Spinal cord (tissue), 10 donors: ENCODE measurements at places on chromosomes 5 and 9. TPM values are rescaled to one million over a fixed set of nuclear protein-coding genes. Genes with fewer than 3 reads are reported as not detected.
A peak's percentile ranks its signal among the peaks of the same experiment; 100 is the strongest.

GRCh38 chr5:6910950-6911349, 197.7 kb downstream of the TENT4A start:
- no peaks in the 10 kb centered on the region for H3K36me3 ChIP-seq
- no peaks in the 10 kb centered on the region for H3K27me3 ChIP-seq
- no peak overlapping the region for H3K27ac ChIP-seq
- H3K4me3 ChIP-seq: no peak overlapping the region

DNA sequence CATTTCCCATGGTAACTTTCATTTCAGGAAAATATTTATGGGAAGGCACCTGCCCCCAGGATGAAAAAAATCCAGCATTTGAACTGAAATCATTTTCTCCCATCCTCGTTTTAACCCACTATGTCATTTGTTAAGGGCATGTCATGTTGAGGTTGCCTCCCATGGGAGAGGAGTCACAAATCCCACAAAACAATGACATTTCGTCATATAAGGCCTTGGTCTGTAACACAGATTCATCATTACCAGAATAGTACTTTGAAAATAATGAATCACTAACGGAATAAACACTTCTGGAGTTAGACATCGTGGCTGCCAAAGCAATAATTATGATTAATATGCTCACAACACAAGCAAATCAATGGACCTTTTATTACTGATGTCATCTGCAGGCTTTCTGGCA, 274.1 kb downstream of the NDUFS4 start:
- H3K27ac ChIP-seq: no peak overlapping the region
- no peaks in the 10 kb centered on the region for H3K36me3 ChIP-seq
- no peaks in the 10 kb centered on the region for H3K27me3 ChIP-seq
- no peaks in the 10 kb centered on the region for H3K4me1 ChIP-seq
- DNase-seq: no peak
- no peak overlapping the region for H3K4me3 ChIP-seq

DNA sequence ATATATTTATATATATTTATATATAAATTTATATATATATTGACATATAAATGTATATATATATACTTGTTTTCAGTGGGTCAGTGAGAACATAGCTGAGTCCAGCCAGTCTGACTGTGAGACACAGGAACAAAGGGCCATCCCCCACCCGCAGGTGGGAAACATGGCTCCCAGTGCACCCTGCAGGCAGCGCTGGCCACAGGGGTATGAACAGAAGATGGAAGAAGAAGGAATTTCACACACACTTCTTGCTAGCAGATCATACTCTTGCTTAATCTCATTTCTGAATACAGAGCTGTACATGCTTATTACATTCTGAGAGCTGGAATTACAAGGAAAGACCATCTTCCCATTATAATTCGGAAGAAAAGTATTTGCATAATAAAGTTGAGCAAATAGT, 595.4 kb downstream of the IRX1 start:
- no peak overlapping the region for H3K4me3 ChIP-seq
- no peak overlapping the region for H3K27ac ChIP-seq
- DNase-seq: no peak
- H3K27me3 ChIP-seq: no peaks in the 10 kb centered on the region
- H3K4me1 ChIP-seq: no peaks in the 10 kb centered on the region

Gene LRRTM2
- 50.4 TPM for total RNA-seq

DNA sequence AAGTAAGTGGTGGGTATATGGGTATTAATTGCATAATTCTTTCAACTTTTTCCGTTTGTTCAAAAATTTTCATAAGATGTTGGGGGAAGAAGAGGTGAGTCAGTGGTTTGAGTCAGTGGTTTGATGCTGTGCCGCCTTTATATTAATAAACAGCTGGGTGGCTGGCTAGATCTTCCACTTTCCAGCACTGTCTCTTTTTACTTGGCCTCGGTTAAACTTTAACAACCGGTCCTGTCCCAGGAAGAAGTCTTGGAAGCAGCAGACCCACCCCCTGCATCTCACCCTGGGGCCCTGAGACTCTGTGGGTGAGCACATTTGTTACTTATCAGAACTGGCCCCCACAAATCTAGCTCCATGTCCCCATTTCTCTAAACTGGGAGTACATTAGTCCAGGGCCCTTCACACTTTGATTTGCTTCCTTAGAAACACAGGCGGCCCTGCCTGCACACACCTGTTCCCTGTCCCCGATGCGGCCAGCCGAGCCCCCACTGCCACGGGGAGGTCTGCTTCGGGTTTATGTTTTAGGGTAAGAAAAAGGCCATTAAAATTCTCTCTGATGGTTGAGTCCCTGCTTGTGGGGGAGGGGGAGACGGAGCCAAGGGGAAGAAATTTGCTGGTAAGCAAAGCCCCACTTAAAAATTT, 90.7 kb downstream of the PTCH1 start:
- peaks cover 10% of the 10 kb centered on the region for H3K4me1 ChIP-seq
- no peak overlapping the region for H3K27ac ChIP-seq
- H3K4me3 ChIP-seq: peak overlapping the region; percentile 16
- no peak for DNase-seq
- H3K27me3 ChIP-seq: no peaks in the 10 kb centered on the region

- no peak overlapping the region for H3K4me3 ChIP-seq
- H3K27me3 ChIP-seq: peaks cover 14% of the 10 kb centered on the region
- no peaks in the 10 kb centered on the region for H3K36me3 ChIP-seq
- no peak overlapping the region for H3K27ac ChIP-seq
These were observed 292.4 kb upstream of the TLE4 start for GRCh38 chr9:79279356-79279755.

GRCh38 chr5:165871291-165871690, 2365.9 kb downstream of the MAT2B start:
- no peak overlapping the region for H3K4me3 ChIP-seq
- no peak for DNase-seq
- H3K27ac ChIP-seq: no peak overlapping the region
- no peaks in the 10 kb centered on the region for H3K36me3 ChIP-seq
- no peaks in the 10 kb centered on the region for H3K27me3 ChIP-seq

Gene ARL14EPL
- not detected for total RNA-seq

DNA sequence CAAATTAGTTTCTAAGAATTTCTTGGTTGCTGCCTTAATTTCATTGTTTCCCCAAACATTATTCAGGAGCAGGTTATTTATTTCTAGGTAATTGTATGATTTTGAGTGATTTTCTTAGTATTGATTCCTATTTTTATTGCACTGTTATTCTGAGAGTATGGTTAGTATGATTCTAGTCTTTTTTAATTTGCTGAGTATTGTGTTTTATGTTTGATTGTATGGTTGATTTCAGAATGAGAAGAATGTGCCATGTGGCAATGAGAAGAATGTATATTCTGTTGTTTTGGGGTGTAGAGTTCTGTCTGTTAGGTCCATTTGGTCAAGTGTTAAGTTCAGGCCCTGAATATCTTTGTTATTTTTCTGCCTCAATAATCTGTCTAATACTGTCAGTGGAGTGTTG, 27.1 kb downstream of the LOX start:
- no peaks in the 10 kb centered on the region for H3K4me1 ChIP-seq
- H3K4me3 ChIP-seq: no peak overlapping the region
- H3K27me3 ChIP-seq: no peaks in the 10 kb centered on the region

DNA sequence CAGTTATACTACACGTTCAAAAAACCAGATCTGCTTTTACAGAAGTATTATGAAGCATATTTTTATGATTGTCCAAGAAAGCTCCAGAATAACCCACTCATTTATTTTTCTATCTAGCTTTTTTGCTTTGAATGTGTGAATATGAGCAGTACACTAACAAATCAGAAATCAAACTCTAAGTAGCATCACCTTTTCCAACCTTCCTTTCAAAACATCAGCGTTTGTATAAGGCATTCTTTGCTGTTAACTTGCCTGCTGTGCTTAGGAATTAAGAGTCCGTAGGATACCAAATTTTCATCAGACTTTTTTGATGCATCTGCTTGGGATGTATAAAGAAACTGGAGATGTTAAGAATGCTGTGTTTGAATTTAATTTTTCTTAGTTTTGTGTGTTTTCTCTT, 3.8 kb downstream of the TLE4 start:
- peaks cover 3% of the 10 kb centered on the region for H3K4me1 ChIP-seq
- H3K27ac ChIP-seq: no peak overlapping the region

Gene NSD1
- total RNA-seq: 77.2 TPM

- no peak for DNase-seq
- no peaks in the 10 kb centered on the region for H3K36me3 ChIP-seq
- H3K27ac ChIP-seq: peak overlapping the region; percentile 4
- H3K27me3 ChIP-seq: peaks cover 2% of the 10 kb centered on the region
- no peak overlapping the region for H3K4me3 ChIP-seq
These were observed 144.4 kb downstream of the NSG2 start for GRCh38 chr5:174189654-174190541.

DNA sequence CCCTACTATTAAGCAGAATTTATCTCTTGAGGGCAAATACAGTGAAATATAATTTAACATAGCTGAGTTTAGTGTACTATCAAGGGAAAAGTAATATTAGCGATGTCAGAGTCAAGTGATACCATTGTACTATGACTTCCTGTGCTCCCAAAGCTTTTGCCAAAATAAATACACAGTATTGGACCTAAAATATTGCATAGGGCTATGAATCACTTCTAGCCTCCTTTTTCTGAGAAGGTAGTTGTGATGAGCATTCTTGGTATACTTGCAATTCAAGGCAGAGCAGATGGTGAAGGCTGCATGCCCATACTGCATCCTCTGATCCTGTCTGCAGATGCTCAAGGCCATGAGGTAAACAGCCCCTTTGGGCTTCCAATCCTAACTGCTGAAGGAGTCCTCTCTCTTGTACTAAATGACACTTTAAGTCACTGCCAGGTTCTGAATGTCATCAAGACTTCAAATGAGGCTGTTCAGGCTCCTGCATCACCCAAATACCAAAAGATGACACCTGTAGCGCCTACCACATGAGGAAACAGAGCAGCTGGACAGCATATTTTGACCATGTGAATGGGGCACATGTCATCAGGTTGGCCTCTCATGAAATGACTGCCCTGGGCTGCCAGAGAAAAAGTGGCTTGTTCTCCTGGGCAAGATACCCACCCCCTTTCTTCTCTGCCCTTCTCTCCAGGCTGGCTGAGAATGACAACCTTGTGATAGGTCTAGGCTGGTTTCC, 29.7 kb upstream of the PPP2CA start:
- H3K4me1 ChIP-seq: no peaks in the 10 kb centered on the region
- H3K4me3 ChIP-seq: no peak overlapping the region
- H3K27ac ChIP-seq: no peak overlapping the region
- no peaks in the 10 kb centered on the region for H3K36me3 ChIP-seq
- no peaks in the 10 kb centered on the region for H3K27me3 ChIP-seq

Gene TAF11L5
- not detected for total RNA-seq

Gene HTR4
- 0.94 TPM for total RNA-seq

GRCh38 chr9:129569502-129570449, 51.1 kb downstream of the C9orf50 start:
- H3K27me3 ChIP-seq: no peaks in the 10 kb centered on the region
- peak overlapping the region; percentile 84 for H3K27ac ChIP-seq
- H3K36me3 ChIP-seq: no peaks in the 10 kb centered on the region
- peaks cover 46% of the 10 kb centered on the region for H3K4me1 ChIP-seq
